Colonic mucosa (tissue), 4 donors: ENCODE measurements at places on chromosomes 7 and 10. TPM values are rescaled to one million over a fixed set of nuclear protein-coding genes. Genes with fewer than 3 reads are reported as not detected.

GRCh38 chr7:108239501-108240225, 109.5 kb upstream of the LAMB4 start:
- H3K36me3 ChIP-seq: no peaks in the 10 kb centered on the region
- no peak overlapping the region for H3K4me3 ChIP-seq
- no peaks in the 10 kb centered on the region for H3K4me1 ChIP-seq
- H3K27me3 ChIP-seq: no peaks in the 10 kb centered on the region
- H3K27ac ChIP-seq: no peak overlapping the region

DNA sequence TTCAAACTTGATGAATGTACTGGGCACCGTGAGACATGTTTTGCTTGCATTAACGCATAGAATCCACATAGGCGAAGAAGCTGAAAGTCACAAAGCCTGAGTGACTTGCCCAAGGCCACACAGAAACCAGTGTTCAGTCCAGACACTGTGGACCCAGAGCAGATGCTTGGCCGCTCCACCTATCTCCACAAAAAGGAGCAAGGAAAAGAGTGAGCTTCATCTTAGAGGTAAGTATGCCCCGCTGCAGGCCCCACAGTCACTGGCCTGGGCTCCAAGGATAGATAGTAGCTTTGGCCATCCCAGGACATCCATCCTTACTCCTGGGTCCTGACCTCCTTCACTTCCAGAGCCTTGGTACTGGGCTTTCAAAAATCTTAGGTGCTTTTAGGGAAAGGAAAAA, 60.1 kb upstream of the SAMD8 start:
- no peak for DNase-seq
- H3K4me3 ChIP-seq: no peak overlapping the region
- H3K27me3 ChIP-seq: no peaks in the 10 kb centered on the region
- H3K36me3 ChIP-seq: no peaks in the 10 kb centered on the region
- no peaks in the 10 kb centered on the region for H3K4me1 ChIP-seq
- no peak overlapping the region for H3K27ac ChIP-seq

DNA sequence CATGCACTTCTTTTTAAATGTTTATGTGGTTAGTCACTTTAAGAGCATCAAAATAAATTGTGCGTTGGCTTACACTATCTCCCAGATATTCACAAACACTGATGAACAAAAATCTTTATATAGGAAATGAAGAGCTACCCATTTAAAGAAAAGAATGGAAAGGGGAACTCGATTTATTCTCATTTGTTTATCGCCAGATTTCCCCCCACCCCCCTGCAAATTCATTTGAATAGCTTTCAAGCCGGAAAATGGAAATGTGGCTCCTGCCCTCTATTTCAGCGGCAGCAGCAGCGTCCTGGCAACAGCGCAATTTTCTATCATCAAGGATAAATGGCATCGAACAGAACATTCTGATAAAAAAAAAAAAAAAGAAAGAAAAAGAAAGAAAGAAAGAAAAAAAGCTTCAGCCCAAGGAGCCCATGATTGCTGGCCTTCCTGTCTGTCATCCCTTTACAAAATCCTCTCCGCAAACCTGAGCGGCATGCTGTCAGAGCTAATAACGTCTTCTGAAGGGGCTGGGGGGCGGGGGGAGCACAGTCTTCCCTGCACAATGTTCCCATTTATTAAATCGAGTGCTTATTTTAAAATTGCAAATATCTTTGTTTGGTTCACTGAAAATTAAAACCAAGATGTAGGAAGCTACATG, 13.7 kb upstream of the DLX6 start:
- no peak for DNase-seq
- no peaks in the 10 kb centered on the region for H3K4me1 ChIP-seq
- no peak overlapping the region for H3K4me3 ChIP-seq
- H3K27ac ChIP-seq: no peak overlapping the region

CFAP70 gene
- total RNA-seq: 0.72 TPM

GRCh38 chr7:32273297-32273696, 203.1 kb upstream of the PDE1C start:
- no peak overlapping the region for H3K4me3 ChIP-seq
- no peak overlapping the region for H3K27ac ChIP-seq
- H3K36me3 ChIP-seq: no peaks in the 10 kb centered on the region
- no peak for DNase-seq
- no peaks in the 10 kb centered on the region for H3K27me3 ChIP-seq

GRCh38 chr7:30980194-30980593, 16.4 kb downstream of the GHRHR start:
- no peak overlapping the region for H3K4me3 ChIP-seq
- DNase-seq: no peak
- H3K27me3 ChIP-seq: no peaks in the 10 kb centered on the region
- no peaks in the 10 kb centered on the region for H3K36me3 ChIP-seq
- H3K27ac ChIP-seq: no peak overlapping the region
- H3K4me1 ChIP-seq: no peaks in the 10 kb centered on the region

VSTM2A gene
- total RNA-seq: 0.72 TPM

DEPP1 gene
- total RNA-seq: 11.1 TPM

RNF32 gene
- total RNA-seq: 2.0 TPM

DNA sequence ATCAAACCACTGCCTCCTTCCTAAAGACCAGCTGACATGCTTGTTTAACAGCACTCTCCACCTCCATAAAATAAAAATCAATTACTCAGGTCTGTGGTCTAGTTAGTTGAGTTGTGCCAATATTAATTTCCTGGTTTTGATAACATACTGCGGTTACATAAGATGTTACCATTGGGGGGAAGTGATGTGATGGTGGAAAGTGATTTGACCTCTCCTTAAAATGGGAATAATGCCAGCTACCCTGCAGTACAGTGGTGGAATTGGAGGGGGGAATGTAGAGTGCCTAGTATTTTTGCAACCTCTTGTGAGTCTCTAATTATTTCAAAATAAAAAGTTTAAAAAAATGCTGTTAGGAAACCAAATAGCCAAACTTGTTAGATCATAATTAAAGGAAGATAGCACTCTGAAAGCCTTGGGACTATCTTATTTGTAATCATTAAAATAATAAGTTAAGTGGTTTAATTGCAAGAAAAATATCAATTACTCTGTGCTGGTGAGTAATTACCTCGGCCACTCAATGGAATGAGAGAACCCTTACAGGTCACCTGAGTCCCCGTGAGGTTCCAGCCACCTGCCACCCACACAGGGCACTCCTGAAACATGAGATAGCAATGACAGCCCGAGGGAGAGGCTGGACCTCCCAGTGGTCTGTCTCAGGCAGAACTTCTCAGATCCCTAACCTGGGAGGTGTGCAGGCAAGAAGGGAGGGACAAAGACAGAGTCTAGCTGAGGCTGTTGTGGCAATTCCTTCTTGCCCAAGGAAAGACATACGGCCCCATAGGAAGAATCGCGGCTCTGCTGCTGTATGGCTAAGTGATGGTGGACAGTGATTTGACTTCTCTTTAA, 94.1 kb downstream of the SH3PXD2A start:
- DNase-seq: no peak
- no peaks in the 10 kb centered on the region for H3K27me3 ChIP-seq
- no peak overlapping the region for H3K4me3 ChIP-seq
- peaks cover 22% of the 10 kb centered on the region for H3K4me1 ChIP-seq

RAB19 gene
- 18.8 TPM for total RNA-seq
